Glutamatergic neuron (in vitro differentiated cells): ENCODE measurements at places on chromosomes 1 and 21. TPM values are rescaled to one million over a fixed set of nuclear protein-coding genes. Genes with fewer than 3 reads are reported as not detected.

Gene PALMD
- 5.1 TPM for total RNA-seq

Gene GOLT1A
- total RNA-seq, result not detected

Gene CSRP1
- total RNA-seq, result 6.2 TPM

Gene CHAF1B
- total RNA-seq, result 2.0 TPM

Gene C4BPB
- not detected for total RNA-seq

Gene EFNA1
- total RNA-seq, result 1.7 TPM

Gene CLDN17
- not detected for total RNA-seq

Gene FCRL6
- total RNA-seq, result not detected

Gene BTBD19
- total RNA-seq, result 5.9 TPM

Gene CNN3
- 383 TPM for total RNA-seq

Gene ADGRL2
- 71.2 TPM for total RNA-seq

DNA sequence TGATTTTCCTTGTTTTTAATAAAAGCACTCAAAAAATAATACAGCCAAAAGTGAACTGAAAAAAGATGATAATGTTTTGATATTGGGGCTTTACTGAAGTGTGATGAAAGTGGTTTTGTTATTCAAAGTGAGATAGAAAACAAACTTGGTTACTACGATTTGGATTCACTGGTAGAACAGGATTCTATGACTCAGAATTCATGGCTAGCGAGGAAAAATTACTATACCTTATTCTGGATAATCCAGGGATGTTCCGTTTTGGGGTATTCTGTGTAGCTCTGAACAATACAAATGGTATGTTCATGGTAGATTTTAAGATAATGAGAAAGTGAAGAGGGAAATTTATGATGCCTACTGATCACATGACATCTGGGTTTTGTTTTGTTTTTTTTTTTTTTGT, 117.7 kb downstream of the NRDC start:
- no peak for DNase-seq

DNA sequence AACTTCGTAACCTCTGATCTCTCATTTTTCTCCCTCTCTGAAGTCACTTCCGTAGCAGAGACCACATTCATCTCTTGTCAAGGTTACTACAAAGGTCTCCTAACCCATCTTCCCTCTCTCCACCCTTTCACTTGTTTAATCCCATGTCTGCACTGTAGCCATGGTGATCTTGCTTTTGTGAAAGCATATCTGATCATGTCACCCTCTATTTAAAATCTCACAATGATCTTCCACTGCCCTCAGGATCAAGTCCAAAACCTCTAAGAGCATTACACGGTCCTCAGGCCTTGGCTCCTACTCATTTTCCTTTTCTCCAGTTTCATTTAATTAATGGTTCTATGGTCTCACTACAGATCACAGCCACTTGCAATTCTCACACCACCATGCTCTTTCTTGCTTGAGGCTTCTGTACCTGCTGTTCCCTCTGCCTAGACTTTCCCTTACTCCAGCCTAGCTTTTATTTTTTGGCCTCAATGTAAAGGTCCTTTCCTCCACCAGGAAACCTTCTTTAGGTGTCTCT, 12.1 kb downstream of the ARHGEF11 start:
- DNase-seq, result no peak

DNA sequence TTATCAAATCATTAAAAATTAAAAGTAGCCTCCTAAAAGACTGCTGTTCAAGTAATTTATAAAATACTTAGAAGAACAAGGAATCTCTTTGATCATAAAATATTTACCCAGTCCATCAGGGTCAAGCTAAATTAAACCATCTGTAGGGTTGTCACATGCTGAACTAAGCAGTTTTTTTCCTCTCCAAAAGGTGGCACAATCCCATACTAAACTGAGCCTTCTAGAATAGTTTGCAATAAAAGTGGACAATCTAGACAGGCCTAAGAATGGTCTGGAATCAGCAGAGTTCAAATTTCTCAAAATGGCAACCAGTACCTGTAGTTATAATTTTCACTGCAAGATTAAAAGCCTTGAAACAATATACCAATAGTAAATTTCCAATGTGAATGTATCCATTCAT, 194.8 kb downstream of the EIF4G3 start:
- no peak for DNase-seq

GRCh38 chr1:27832762-27833161, 2.2 kb downstream of the PPP1R8 start:
- no peak for DNase-seq

GRCh38 chr1:27166351-27166802, 11.5 kb upstream of the SLC9A1 start:
- DNase-seq, result no peak

DNA sequence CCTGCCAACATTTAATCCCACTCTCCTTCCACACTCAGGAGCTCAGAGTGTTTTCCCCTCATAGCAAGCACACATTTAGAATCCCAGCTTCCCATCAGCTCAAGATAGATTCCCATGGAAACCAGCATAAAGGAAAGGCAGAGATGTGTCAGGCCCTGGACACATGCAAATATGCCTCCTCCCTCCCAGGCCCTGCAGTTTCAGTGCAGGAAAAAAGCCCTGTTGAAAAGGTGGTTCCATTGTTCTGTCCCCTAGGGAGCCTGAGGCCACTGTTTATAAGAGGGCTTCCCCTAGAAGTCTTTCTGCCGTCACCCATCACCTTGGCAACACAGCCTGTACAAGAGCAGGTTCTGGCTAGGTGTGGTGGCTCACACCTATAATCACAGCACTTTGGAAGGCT, 3.6 kb downstream of the CACNA1S start:
- no peak for DNase-seq

DNA sequence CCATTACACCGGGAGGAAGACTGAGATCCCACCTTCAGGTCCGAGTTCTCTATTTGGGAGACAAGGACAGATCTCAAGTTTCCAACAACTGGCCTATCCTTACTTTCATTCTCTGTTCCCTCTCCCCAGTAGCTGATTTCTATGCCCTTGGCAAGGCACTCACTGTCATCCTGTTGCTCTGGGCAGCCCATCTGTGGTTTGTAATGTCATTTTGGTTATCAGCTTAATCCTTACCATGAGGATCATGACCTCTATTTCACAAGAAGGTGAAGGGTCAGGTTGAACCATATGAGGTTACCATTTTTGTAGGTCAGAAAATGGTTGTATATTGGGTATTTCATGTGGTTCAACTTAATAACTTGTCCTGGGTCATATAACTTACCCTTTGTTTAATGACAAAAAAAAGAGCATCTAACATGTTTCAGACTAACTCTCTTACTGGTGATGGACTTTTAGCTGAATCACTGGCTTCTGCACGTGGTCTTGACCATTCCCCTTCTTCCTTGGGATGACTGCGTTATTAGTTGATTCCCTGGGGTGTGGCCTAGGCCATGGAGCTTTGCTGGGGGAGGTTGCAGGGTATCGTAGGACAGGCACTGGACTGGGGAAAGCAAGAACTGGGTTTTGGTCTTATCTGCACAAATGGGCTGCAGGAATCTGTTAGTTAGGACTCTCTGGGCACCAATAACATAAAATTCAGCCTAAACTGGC, 120.2 kb downstream of the ACTL8 start:
- no peak for DNase-seq

DNA sequence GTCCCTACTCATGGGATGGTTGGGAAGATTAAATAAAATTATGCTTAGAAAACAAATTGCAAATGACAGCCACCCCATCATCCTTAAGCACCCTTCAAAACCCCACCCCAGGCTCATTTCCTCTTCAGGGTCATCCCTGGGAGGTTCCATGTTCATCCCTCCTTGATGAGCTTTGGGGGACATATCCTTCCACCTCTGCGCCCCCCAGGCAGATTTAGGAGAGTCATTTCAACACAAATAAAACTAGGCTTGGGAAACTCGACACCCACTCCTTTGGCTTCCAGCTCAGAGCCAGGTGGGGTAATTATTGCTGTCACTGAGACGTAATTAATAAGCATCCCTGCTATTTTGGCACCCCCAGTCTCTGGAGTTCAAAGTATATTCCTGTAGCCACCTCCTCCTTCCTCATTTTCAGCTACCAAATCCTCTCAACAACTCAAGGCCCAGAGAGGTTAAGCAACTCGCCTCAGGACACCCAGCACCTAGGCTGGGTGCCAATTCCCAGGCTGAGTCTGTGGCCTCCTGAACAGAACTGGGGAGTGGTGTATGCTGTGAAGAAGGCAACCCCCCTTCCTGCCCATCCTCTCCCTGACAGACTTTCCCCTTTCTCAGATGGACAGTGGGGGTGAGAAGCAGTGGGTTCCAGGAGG, 595 bp downstream of the CRYBG2 start:
- no peak for DNase-seq

GRCh38 chr1:163933437-163933836, 611.7 kb downstream of the NUF2 start:
- no peak for DNase-seq

GRCh38 chr1:104825401-104825800, 1075.7 kb downstream of the AMY1C start:
- no peak for DNase-seq

DNA sequence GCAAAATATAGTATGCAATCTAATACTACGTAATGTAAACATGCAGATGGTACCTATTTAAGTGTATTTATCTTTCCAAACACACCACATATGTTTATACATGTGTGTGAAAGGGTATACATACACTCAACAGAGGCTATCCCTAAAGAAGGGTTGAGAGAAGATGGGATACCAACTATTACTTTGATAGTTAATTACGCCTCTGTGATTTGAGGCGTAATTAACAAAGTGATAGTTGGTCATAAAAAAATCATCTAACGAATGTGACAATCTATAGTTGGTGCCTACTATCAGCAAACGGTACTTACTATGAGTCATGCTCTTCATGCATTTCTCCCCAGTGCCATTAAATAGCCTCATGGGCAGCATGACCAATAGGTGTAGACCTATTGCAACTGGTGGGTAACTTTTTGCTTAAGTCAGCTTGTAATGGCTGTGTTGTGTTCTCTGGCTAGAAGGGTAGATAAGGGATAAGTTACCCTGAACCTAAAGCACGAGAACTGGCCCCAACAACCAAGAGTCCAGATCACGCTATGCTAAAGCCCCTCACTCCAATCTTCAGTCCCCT, 15.3 kb downstream of the RCAN1 start:
- DNase-seq, result no peak

GRCh38 chr1:213176341-213176740, 125.3 kb downstream of the RPS6KC1 start:
- no peak for DNase-seq

GRCh38 chr1:14345946-14346550, 252.4 kb upstream of the KAZN start:
- no peak for DNase-seq

GRCh38 chr1:215636258-215636965, 69.3 kb downstream of the KCTD3 start:
- DNase-seq, result no peak

DNA sequence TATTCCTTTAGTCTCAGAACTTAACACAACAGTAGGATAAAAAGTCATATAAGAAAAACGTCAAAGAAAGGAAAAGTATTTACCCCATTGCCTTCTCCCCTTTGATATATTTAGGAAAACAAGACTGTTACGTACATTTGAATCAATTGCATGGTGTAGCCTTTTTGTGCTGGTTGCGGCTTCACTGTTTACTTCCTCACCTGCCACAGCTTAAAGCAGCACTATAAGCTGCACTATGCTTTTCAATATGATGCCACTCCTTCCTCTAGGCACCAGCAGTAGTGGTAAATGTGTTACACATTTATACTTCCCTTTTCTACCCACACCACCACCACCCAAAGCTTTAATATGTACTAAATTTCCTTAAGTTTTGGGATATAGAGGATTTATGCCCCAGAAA, 111.1 kb downstream of the ATP1B1 start:
- DNase-seq, result no peak

DNA sequence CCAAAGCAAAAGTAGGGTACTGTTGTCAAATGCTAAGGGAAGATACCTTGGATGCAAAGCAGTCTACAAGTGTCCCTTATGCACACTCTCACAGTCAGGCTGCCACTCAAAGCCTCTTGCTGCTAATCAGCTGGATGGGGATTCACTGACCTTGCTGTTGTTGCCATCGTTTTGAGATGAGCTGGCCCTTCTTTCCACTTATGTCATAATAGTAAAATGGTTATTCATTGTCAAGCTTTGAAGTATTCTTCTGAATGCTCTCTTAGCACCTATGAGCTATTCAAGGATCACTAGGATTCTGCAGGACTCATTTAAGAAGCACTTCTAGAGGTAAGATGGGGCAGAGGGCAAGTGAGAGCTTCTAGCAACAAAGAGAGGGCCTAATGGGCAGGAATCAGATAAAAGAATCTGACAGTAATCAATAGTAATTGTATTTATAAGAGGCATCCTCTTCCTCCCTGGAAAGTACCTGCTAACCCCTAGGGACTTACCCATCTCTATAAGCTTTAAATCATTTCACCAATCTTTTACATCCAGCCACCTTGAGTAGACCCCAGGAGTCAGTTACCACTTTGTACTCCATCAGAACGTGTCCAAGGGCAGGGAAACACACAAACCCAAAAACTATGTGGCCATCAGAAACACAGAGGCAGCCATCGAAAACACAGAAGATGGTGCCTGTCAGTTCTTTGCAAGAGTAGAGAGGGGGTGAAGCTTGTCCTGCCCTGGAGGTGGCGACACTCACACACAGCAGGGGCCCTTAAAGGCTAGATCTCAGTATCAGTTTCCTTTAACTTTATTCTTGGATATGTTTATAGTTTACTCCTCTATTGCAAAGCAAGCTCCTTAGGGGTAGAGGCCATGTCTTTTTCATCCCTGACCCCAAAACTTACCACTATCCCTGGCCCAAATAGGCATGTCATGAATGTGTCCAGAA, 103.7 kb upstream of the NFIA start:
- DNase-seq, result no peak

- no peak for DNase-seq
These were observed 147.8 kb downstream of the PGBD5 start for GRCh38 chr1:230278376-230278775.

- no peak for DNase-seq
These were observed 40.9 kb upstream of the LRRN2 start for GRCh38 chr1:204726478-204726877.

- no peak for DNase-seq
These were observed 121.6 kb upstream of the IRF2BP2 start for GRCh38 chr1:234731569-234732085.

DNA sequence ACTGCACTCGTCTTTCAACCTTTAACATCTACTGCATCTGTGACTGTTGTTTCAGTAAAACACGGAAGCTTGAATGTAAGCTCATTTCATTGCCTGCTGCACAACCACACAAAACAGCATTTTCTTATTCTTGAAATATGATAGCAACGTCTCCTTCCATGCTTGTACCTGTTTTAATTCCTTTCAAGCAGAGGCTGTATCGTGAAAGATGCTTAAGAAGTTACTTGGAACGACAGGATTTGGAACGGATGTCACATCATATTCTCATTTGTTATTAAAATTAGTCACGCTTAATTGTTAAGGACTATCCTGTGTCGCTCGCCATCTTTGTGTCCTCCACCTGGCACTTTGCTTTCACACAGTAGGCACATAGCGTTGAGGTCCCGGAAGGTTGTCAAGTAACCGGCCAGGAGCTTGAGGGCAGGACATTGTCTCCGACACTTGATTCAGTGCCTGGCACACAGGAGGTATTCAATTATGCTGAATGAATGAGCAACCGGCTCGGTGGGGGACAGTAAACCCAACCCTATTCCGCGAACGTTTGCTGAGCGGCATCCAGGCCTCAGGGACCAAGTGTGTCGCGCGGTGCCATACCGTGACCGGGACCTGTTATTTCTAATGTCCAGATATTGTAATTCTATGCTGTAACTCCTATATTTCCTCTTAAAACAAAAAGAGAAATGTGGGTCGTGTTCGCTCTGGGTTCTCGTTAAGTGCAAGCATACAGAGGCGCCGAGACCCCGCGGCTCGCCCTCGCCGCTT, 499 bp upstream of the SH3GLB1 start:
- no peak for DNase-seq

GRCh38 chr1:192860478-192861185, 51.8 kb downstream of the RGS2 start:
- no peak for DNase-seq
